M059J (cell line): ENCODE measurements at places on chromosomes 3 and 15.
A peak's percentile ranks its signal among the peaks of the same experiment; 100 is the strongest.

GRCh38 chr3:66666362-66666761 is 165.5 kb upstream of the LRIG1 start:
- DNase-seq = no peak

DNA sequence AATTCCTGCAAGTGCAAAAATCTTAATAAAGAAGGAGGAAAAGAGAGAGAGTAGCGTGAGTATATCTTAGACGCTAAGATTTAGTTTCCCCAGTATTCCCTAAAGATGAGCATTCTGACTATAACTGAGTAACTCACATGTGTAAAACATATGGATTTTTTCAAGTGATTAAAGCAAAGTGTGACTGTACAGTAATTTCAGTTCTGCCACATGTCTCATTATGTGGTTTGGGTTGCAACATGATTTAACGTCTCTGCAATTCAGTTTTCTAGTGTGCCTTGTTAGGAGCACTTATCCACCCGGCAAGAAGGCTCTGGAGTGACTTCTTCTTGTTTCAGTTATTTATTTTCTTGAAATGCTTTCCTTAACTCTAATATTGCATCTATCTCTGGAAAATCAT is 514.1 kb downstream of the ROBO1 start:
- DNase-seq = no peak

- DNase-seq = no peak
These were observed 14.9 kb downstream of the PLA2G4D start for GRCh38 chr15:42079401-42079908.

DNA sequence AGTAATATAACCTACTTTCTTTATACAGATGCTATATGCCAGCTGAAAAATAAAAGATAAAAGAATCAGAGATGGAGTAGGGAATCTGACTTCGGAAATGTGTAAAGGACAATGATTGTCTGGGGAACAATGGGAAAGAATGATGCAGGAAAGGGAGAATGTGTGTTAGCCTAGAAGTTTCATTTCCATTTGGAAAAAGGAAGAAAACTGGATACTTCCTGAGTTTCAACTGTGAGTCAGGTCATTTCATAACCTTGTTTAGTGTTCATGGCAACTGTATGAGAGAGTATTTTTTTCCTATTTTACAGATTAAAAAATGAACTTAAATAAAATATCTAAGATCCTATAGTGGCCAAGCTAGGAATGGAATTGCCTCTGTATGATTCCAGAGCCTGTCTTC is 261.3 kb upstream of the NECTIN3 start:
- DNase-seq = peak; percentile 77

GRCh38 chr3:148441191-148441590 is 256.5 kb upstream of the AGTR1 start:
- DNase-seq = no peak

- DNase-seq = peak; percentile 89
These were observed 24.3 kb upstream of the FLNB start for GRCh38 chr3:57983734-57984518.

- DNase-seq = no peak
These were observed 326.1 kb upstream of the LRRFIP2 start for GRCh38 chr3:37500518-37500917.

- peak; percentile 49 for DNase-seq
These were observed 53.3 kb downstream of the ZNF385D start for GRCh38 chr3:21697707-21698106.

DNA sequence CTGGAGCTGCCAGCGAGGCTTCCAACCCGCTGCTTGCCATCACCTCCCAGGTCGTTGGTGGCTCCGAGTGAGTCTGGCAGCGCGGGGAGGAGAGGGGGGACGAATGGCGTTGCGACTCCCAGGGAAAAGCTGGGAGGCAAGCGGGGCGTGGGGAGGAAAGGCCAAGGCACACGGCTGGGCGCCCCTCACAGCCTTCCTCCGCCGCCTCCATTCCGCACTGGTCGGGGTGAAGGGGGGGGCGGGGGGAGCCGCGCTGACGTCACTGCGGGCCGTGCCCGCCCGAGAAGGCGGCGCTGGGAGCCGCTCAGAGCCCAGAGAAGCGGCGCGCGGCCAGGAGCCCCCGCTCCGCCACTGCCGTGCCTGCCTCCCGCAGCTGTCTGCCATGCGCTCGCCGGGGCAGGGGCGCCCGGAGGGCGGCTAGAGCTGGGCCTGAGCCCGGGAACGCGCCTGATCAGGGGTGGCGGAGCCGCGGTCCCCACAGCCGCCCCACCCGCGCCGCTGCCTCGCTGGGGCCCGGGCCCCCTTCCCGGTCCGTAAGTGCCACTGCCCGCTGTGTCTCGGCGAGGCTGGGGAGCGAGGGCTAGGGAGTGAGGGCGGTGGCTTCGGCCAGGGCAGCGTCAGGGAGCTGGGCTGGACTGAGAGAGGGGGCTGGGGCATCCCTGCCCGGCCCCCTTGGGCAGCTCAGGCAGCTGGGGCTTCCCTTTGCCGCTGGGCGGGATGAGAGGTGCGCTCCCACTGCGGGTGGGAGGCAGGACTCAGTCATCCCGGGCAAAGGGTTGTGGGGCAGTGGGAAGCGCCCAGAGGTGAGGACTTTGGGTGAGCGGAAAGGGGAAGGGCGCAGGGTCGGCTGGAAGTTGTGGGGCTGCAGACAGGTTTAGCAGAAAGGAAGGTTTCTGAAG is 27.8 kb upstream of the POLG start:
- DNase-seq = no peak

DNA sequence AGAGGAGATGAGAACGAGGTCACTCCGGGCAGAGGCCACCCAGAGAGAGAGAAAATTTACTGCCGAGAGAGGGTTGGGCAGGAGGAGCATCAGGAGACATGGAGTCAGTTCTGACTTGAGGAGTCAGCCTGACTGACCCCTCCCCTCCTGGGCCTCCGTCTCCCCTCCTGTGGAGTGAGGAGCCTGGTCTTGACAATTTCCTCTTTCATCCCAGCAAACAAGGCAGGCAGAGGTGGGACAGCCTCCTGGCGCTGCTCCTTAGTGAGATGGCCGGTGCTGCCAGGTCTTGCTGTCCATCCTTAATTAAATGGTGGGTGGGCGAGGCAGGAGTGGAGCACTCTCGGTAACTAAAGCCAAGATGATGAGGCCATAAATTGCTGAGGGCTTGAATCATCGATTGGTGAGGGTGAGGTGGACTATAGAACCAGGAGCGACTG is 60.6 kb downstream of the CYP11A1 start:
- DNase-seq = no peak

- DNase-seq = no peak
These were observed 1289.6 kb downstream of the NSUN3 start for GRCh38 chr3:95352471-95352870.

GRCh38 chr3:79203144-79203519 is 564.7 kb downstream of the ROBO1 start:
- peak; percentile 2 for DNase-seq

- DNase-seq = peak; percentile 7
These were observed 762.7 kb downstream of the ROBO1 start for GRCh38 chr3:79005084-79005483.

DNA sequence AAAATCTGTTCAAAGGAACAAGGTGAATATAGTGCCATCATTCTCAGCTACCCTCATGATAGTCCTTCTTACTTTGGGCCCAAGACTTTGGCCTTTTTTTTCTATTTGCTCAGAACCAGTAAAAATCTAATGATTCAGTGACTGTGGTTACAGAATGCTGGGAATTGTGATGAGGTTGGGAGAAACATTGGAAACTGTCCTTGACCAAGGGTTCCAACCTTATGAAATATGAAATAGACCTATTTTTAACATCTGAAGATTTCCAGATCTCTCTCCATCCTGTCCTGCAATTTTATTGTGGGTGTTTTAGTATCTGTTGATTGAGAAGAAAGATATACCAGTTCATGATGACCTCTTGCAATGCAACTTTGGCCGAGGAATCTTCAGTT is 34.9 kb downstream of the TMEM45A start:
- no peak for DNase-seq

GRCh38 chr3:136075811-136076210 is 110.3 kb downstream of the PPP2R3A start:
- no peak for DNase-seq

DNA sequence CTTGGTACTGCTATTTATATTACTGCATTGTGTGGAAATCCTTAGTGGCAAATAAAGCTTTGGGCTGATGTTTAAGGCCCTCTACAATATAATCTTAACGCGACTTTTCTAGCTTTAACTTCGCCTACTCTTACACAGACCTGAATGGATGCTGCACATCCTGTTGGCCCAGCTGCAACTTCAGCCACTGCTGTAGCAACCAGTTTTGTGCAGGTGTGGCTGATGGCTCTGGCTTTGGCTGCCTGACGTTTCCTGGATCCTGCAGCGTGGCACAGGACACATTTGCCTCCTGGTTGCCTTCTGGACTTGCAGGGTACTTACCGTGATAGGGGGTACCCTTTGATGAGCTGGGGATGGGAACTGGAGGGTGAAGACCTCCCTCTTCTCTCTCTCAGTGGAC is 20.2 kb upstream of the ERICH6 start:
- no peak for DNase-seq

GRCh38 chr3:111035316-111035715 is 36.3 kb upstream of the NECTIN3 start:
- no peak for DNase-seq

DNA sequence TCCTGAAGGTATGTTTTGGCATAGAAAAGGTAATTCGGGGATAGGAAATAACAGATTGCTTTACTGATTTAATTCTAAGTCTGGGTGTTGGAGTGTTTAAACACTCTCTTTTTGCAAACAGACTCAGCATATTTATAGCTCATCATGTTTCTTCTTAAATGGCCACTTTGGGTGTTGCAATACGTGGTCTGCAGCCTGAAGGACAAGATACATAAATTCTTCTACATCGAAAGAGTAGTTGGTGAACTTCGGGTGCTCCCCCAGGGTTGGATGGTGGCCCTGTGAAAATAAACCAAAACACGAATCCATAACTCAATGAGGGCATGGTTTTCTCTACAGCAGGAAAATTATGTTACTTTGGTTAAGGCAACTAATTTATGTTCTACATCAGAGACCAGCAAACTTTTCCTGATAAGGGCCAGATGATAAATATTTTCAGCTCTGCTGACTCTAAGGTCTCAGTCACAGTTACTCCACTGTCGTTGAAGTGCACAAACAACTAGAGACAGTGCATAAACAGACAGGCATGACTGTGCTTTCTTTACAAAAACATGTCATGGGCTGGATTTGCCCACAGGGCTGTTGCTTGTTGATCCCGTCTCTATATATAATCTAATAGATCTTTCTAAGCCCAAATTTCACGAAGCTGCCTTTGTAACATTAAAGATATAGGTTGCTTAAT is 35.9 kb downstream of the EOGT start:
- DNase-seq = no peak

GRCh38 chr3:10678796-10679376 is 137.1 kb upstream of the SLC6A11 start:
- DNase-seq = no peak

GRCh38 chr15:59838900-59839299 is 149.8 kb upstream of the BNIP2 start:
- no peak for DNase-seq

- DNase-seq = no peak
These were observed 44.7 kb downstream of the TCF12 start for GRCh38 chr15:56963126-56963525.

GRCh38 chr3:14548321-14548729 is 8.2 kb upstream of the GRIP2 start:
- DNase-seq = peak; percentile 50

GRCh38 chr15:42730536-42730935 is 6.4 kb downstream of the CDAN1 start:
- no peak for DNase-seq

DNA sequence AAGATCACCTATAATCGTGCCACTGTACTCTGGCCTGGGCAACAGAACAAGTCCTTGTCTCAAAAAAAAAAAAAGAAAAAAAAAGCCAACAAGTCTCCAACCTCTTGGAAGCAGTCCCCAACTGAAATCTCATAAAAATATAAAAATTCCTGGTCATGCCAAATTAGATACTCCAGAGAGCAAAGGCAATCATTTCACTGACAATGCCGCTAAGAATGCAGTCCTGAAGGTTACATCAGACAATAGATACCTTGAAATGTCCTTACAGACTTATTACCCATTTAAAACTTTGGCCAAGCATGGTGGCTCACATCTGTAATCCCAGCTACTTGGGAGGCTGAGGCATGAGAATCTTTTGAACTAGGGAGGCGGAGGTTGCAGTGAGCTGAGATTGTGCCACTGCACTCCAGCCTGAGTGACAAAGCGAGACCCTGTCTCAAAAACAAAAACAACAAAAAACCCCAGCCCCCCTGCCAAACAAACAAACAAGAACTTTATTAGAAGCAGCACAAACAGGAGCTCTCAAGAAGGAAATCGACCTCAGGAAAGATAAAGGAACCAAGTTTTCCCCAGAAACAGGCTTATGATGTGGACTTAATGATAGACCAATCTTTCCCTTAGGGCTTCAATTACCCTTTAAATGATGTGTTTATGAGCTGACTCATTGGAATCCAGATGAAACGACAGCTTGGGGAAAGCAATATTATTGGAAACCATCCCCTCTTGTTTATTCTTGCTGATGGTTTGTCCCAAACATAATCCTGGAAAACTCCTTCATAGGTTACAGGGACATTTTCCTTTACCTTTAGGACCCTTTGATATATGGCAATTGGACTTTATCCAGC is 53.1 kb upstream of the XCR1 start:
- peak; percentile 82 for DNase-seq

- no peak for DNase-seq
These were observed 18.5 kb downstream of the ABHD6 start for GRCh38 chr3:58256061-58256460.

DNA sequence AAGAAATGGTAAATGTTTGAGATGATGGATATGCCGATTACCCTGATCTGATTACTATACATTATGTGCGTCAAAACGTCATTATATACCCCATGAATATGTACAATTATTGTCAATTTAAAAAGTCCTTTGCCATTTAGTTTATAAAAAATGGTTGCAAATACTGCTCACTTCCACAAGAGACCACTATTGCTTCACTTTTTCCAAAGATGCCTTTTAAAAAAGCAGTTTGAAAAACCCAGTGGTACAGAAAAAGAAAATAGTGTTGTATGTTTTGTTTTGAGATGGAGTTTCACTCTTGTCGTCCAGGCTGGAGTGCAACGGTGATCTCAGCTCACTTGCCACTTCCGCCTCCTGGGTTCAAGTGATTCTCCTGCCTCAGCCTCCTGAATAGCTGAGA is 39.3 kb downstream of the EDEM1 start:
- DNase-seq = peak; percentile 24

GRCh38 chr15:62486041-62486440 is 321.0 kb upstream of the C2CD4B start:
- no peak for DNase-seq

GRCh38 chr3:193947596-193947995 is 188.4 kb upstream of the HES1 start:
- DNase-seq = no peak

DNA sequence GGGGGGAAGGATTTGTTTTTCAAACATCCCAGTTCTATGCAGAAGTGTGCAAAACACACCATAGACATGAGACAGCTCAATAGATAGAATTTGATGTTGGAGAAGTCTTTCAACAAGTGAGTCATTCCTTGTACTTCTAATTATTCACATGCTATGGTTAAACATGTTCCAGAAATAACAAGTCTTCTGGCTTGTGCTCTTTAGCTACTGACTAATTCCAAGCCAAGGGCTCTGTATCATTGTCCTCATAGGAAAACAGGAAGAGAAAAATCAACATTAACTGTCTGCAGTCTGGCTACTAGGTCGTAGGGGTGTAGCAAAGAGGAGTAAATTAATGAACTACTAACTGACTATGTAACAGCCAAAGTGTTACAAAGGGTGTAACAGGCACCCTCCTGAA is 25.8 kb downstream of the LDHAL6B start:
- peak; percentile 85 for DNase-seq

- no peak for DNase-seq
These were observed 24.7 kb downstream of the GPR171 start for GRCh38 chr3:151178208-151178845.
